ENCODE measurements at places on chromosomes 16 and 17. TPM values are rescaled to one million over a fixed set of nuclear protein-coding genes. Genes with fewer than 3 reads are reported as not detected.
A peak's percentile ranks its signal among the peaks of the same experiment; 100 is the strongest.

Gene CCL23
- total RNA-seq: not detected

Gene SSTR5
- 0.22 TPM for total RNA-seq

Gene PEMT
- 63.2 TPM for total RNA-seq

DNA sequence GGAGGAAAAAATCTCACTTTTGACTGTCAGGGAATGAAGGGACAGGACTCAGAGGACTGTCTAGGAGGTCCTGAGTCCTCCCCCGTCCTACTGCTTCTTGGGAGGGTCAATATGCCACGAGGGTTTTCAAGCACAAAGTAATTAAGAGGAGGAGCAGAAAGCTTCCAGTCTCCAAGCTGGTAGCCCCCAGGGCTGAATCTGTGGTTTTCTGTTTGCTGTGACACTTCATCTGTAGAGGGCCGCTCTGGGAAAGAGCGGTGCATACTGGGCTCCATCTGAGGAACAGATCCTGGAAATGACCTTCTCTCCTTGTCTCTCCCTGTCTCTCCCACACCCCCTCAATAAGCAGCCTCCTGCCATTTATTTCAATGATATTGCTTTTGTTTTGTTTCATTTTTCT, 180.1 kb upstream of the SDK2 start:
- no peak for DNase-seq
- H3K27me3 ChIP-seq: peaks cover 8% of the 10 kb centered on the region
- H3K36me3 ChIP-seq: no peaks in the 10 kb centered on the region

DNA sequence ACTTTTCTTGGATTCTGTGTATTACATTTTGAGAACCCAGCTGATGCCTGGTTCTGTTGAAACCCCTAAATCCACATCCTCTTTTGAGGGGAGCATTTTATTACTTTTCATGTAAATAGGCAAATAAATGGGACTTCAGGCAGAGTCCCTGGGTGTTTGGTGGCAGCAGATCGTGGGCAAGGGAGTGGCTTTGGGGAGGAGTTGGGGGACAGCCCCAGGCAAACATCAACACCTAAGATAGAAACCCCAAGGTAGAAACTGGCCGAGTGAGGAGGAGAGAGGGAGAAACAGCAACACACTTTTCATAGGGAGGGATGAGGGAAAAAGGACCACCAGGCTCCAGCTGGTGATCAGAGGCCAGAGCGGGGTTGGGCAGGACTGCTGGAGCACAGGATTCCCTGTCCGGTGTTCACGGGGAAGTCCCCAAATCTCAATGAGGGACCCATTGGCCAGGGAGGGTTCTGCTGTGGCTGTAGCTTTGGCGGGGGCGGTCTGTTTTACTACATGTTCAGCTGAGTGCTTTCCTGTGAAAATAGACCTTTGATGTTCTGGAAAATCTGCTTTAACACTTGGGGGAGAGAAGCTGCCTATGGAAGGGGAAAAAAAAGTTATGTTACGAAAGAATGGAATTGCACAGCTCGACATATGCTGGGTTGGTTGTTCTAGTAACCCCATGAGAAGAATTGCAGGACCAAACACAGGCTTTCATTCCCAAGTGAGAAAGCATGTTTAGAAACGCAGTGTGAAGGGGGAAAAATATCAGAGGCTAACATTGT, 46.6 kb downstream of the MSI2 start:
- DNase-seq: no peak
- no peak overlapping the region for H3K27ac ChIP-seq
- H3K4me3 ChIP-seq: no peak overlapping the region

GRCh38 chr16:58196898-58197313, 1.0 kb downstream of the CSNK2A2 start:
- H3K27me3 ChIP-seq: no peaks in the 10 kb centered on the region
- no peaks in the 10 kb centered on the region for H3K4me1 ChIP-seq
- H3K36me3 ChIP-seq: peaks cover 3% of the 10 kb centered on the region

DNA sequence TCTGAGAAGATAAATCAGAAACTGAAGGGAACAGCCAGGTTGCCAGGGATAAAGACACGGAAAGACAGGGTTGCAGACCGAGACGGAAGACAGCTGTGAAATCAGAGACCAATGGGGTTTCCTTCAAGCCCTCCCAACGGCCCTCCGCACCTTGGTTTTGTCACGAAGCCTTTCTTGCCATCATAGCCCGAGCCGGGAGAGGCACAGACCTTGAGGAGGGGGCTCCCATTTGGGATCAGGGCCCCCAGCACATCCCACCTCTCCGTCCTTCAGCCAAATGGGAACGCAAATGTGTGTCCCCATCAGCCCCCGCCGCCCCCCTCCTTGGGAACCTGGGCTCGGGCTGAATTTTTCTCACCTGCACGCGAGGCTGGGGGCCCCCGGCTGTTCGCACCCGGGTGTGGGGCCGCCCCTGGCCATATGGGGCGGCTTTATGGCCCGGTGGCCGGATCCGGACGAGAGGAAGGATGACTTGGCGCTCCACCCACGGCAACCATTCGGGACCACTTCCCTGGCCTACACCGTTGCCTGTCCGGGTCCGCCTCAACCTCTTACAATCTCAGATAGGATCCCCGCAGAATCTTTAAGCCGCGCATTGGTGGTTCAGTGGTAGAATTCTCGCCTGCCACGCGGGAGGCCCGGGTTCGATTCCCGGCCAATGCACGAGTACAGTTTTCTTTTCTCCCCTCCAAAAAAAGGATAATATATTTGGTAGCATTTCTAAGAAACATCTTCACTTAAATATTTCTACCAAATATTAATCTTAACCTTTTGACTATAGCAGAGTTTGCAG, 1.4 kb upstream of the HES7 start:
- H3K27me3 ChIP-seq: peaks cover 34% of the 10 kb centered on the region
- H3K4me3 ChIP-seq: peak overlapping the region; percentile 93
- H3K4me1 ChIP-seq: no peaks in the 10 kb centered on the region
- DNase-seq: peak; percentile 88

GRCh38 chr17:47358652-47359051, 34.9 kb downstream of the EFCAB13 start:
- peaks cover 11% of the 10 kb centered on the region for H3K36me3 ChIP-seq
- H3K4me1 ChIP-seq: no peaks in the 10 kb centered on the region
- no peaks in the 10 kb centered on the region for H3K27me3 ChIP-seq
- no peak for DNase-seq
